ENCODE measurements at places on chromosomes 16 and 17.

GRCh38 chr17:13698832-13699231 lies 97.1 kb upstream of the HS3ST3A1 start:
- DNase-seq: no peak

- DNase-seq: no peak
These were observed 299.8 kb upstream of the PSMD7 start for GRCh38 chr16:73996624-73997339.

DNA sequence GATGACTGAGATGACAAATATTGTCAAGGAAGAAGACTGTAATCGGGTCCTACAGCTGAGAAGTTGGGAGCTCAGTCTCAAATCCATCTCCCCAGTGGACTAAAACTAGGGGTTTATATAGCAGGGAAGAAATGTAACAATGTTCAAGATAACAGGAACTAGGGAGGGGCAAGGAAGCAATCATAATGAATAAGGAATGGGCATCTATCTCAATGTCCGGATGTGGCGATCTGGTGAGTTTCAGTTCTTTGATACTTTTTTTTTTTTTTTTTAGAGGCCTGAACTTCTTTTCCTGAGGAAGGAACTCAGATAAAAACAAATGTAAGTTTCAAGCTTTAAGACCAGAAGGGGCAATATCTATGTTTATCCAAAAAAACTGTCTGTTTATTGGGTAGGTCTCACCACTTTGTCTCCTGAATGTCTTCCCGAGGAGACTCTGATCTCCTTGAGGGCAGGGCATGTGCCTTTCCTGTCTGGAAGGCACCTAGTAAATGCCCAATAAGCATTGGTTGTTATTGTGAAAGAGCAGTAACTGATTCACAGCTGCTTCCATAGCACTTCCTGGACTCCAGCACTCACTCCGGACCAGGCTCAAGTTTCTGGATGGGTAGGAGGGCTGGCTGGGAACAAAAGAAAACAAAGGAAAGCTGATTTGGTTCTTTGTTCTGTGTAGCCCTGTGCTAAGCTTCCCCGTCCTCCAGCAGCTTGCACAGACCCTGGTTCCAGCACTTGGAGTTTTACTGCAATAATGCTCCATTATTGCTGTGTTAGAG lies 51.9 kb downstream of the MEOX1 start:
- no peak for DNase-seq

DNA sequence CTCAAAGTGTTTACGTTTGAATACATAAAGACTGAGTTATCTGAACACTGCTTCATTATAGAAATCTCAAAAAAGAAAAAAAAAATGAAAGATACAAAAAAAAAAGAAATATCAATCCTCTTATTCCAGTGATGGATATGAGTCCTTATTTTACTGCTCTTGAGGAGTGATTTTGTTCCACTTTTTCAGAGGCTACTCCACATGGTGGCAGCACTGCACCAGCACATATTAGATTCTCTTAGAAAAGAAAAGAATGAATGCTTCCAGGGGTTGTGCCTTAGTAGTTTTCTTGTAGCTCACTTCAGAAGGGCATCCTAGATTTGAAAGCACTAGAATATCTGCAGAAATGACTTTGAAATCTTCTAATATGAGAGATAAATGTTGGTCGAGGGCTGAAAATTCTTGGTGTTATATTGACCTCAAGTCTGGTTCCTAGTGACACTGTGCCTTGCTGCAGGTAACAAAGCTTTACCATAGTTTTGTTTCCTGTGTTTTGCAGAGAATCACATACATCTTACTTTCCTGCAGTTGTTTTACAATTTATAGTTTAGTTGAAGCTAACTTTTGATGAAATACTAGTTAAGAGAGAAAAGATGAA lies 25.9 kb downstream of the AP2B1 start:
- DNase-seq: no peak

DNA sequence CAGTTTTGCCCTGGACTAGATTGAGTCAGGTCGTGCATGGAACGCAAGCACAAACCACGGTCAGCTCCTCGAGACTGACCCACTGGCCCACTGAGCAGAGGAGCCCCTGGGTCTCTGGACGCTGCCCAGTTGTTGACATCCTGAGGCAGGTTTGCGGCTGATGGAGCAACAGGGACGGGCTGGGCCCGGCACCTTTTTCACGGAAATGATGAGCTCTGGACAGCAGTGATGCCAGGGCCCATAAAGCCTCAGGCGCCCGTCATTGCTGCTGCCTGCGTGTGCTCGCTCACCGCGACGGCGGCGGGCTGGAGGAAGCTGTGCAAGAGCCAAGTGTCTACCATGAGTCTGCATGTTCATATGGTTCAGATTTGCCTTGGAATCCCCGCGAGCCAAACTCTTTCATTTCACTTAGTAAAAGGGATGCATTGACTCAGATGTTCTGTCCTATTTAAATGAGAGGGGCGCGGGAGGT lies 30.8 kb upstream of the CRISPLD2 start:
- DNase-seq: no peak

DNA sequence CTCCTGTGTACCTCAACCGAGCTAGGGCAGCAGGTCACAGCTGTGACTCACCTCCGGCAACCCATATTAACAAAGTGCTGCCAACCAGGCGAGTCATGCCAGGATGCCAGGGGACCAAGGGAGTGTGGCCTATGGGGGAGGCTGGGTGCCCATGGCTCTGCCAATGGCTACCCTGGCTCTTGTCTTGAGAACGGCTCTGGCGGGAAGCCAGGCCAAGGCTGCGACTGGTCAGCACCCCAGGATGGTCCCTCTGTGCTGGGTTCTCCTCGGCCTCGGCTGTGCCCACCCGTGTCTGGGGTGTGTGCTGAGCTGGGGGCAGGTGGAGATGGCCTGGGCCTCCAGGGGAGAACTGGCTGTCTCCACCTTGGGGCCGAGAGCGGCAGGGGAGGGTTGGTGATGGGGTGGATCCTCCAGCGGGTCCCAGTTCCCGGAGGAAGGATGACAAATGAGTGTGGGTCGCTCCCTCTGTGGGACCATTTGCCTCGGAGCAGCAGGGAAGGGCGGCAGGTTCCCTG lies 75.8 kb downstream of the MRC2 start:
- DNase-seq: no peak

GRCh38 chr17:45833920-45834319 lies 10.8 kb upstream of the SPPL2C start:
- no peak for DNase-seq

GRCh38 chr17:51527225-51527982 lies 267.1 kb downstream of the UTP18 start:
- DNase-seq: no peak

DNA sequence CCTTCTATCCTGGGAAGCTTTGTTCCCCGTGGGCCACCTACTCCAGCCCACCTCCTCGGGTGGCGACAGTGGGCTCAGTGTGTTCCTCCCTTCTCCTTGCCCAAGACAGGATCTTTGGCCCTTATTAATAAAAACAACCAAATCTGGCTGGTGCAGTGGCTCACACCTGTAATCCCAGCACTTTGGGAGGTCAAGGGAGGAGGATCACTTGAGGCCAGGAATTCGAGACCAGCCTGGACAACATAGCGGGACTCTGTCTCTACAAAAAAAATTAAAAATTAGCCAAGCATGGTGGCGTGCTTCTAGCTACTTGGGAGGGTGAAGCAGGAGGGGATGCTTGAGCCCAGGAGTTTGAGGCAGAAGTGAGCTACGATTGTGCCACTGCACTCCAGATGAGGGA lies 42.2 kb downstream of the SOCS1 start:
- DNase-seq: no peak

- no peak for DNase-seq
These were observed 12.8 kb downstream of the CDH16 start for GRCh38 chr16:66905633-66906539.

DNA sequence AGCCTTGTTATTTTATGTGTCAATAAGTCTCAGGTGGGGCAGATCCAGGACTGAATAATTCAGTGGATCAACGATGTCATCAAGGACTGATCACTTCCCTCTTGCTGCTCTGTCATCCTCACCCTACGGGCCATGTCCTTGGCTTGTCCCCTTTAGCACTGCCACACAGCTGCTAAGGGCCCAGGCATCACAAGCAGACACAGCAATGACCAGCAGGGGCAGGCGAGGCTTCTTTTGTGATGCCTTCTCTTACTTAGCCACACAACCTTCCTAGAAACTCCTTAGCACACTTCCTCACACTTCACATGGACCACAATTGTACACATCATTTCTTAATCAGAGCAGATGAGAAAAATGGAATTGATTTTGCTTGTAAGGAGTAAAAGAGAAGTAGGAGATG lies 356.3 kb upstream of the SOX9 start:
- DNase-seq: no peak

- no peak for DNase-seq
These were observed 76.8 kb downstream of the CCDC182 start for GRCh38 chr17:57668332-57668731.
